ENCODE measurements at places on chromosomes 6 and 20.

DNA sequence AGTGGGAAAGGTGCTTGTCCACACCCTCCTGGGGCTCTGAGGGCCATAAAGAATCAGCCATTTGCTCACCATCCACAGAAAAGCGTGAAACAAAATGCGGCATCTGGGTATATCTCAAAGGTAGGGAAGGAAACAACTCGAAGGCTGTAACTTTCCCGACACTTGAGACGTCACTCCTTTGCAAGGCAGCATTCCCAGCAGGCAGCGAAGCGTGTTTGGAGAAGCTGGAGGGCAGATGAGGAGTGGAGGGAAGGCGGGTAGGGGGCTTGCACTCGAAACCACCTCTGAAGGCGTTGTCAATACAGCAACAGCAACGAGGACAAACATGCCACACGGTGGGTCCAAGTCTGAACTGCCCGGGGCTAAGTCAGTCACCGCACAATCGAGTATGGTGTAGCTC is 98.4 kb downstream of the FOXC1 start:
- DNase-seq, result no peak

GRCh38 chr6:74073999-74074398 is 378.0 kb downstream of the CD109 start:
- no peak for DNase-seq

GRCh38 chr20:47950124-47950912 is 165.0 kb upstream of the SULF2 start:
- DNase-seq, result no peak

DNA sequence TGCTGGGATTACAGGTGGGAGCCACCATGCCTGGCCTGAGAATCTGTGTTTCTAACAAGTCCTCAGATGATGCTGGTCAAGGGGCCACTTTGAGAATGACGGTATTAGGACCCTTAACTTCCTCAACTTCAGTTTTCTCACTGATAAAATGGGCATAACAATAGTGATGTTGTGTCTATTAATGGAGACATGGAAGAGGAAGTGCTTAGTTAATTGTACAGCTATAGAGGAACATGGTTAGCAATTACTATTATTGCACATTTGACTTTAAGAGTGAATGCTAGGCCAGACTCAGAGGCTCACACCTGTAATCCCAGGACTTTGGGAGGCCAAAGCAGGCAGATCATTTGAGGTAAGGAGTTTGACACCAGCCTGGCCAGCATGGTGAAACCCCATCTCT is 12.7 kb downstream of the DPPA5 start:
- no peak for DNase-seq

DNA sequence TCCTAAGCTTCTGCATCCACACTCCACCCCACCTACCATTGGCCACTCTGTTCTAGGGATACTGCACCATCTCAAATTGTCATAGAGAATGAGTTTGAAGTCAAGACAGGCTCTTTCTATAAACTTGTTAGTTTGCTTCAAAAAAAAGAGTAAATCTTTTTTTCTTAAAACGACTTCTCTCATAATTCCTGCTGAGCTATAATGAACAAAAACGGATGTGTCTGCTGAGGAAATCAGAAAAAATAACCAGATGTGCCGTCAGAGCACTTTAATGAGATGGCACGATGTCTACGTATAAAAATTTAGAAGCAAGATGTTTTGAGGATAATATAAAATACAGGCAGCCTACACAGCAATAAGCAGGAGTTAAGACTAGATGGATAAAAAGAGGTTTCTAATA is 24.0 kb upstream of the DDO start:
- no peak for DNase-seq

GRCh38 chr20:44465001-44465560 is 10.6 kb upstream of the TTPAL start:
- no peak for DNase-seq

DNA sequence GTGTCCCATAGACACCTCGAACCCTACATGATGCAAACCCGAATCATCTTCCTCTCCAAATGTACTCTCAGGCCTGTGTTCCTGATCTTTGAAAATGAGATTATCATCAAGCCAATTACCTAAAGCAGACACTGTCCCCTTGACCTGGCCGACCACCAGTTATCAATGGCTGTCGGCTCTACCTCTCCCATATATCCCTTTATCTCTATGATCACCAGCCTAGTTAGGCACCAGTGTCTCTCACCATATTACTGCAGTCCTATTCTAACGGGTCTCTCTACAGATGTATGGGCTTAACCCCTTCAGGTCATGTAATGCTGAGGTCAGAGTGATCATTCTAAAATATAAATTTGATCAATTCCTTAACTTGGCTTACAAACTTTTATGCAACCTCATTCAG is 234.9 kb upstream of the MARCKS start:
- DNase-seq, result no peak

DNA sequence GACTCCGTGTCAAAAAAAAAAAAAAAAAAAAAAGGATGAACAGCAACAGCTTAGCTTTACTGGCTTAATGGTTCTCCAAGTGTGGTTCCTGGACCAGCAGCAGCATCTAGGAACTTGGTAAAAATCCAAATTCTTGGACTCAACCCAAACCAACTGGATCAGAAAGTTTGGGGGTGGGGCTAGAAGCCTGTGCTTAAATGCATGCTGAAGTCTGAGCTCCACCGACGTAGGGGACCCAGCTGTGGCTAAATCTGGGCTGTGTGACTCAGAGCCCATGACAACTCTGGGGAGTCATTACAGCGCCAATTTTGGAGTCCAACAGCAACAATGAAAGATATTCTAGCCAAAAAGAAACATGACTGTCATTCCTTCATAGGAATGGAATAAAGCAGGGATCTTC is 13.6 kb upstream of the CHD6 start:
- DNase-seq, result no peak

GRCh38 chr6:102051001-102051400 is 657.5 kb downstream of the GRIK2 start:
- DNase-seq, result no peak

- DNase-seq, result no peak
Observed at GRCh38 chr6:158503846-158504245, 56.0 kb upstream of the TMEM181 start.

DNA sequence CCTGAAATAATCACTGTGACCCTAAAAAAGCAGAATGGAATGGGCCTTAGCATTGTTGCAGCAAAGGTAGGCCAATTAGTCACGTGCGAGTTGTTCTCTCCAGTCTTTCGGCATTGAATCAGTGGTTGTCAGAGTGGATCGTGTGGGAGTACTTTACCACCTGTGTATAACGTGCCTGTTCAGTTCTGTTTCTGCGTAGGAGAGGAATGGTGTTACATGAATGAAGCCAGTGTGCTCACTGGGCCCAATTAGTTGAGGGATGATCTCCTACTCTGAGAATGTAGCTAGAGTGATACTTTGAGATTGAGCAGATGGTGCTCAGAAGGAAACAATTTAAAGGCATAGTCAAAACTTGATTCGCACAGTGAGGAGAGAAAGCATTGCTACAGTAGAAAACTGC is 72.4 kb upstream of the KIF25 start:
- no peak for DNase-seq

- no peak for DNase-seq
Observed at GRCh38 chr20:38207621-38208020, 42.6 kb upstream of the TGM2 start.

- no peak for DNase-seq
Observed at GRCh38 chr6:43771210-43771857, 1.3 kb downstream of the VEGFA start.

DNA sequence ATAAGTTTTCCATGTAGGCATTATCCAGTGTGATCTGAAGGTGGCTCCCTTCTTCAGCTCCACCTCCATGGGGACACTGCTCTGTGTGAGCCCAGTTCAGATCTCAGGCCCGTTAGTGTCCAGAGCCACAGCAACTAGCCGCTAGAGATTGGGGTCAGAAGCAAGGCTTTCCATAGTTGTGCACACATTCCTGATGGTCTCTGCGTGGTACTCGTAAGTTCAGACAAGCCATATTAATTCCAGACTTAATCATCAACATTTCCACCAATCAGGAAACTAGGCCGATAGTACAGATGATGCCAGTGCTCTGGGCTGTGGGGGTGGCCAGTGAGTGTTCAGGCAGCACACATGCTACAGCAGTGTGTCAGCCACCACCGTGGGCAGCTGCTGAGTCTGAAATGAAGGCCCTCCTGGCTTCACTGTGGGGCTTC is 17.5 kb upstream of the SYNCRIP start:
- no peak for DNase-seq

DNA sequence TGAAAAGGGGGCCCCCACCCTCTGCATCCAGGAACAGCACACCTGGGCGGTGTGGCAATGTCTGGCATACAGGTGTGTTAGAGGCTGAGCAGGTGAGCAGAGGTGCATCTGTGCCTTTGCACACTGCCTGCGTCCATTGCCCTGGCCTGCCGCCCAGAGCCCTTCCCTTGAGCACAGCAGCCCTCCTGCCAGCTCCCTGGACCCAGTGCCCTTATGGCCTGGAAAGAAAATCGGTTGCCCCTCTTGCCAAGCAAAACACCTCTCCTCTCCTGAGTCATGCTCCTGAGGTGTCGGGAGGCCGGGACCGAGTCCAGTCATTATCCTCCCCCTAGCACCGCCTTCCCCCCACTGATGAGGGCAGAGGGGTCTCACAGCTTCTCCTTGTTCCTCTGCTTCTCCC is 259.9 kb downstream of the SMOC2 start:
- no peak for DNase-seq

GRCh38 chr6:151096255-151096612 is 143.5 kb upstream of the AKAP12 start:
- no peak for DNase-seq

DNA sequence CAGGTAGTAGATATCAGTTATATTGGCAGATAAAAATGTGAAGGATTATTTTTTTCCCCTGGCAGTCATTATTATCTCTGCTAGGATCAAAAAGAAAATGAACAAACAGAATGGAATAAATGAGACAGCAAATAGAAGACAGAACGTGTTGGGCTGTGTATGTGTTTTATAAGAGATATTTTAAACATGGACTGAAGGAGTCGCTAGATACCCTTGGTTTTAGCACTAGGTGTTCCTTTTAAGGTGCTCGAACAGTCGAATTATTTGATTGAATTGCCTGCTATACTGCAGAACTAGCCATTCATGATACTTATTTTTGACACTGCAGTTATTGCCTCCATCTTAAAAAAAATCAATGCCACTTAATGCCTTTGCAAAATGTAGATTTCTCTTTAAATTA is 3.7 kb downstream of the GRIK2 start:
- no peak for DNase-seq

DNA sequence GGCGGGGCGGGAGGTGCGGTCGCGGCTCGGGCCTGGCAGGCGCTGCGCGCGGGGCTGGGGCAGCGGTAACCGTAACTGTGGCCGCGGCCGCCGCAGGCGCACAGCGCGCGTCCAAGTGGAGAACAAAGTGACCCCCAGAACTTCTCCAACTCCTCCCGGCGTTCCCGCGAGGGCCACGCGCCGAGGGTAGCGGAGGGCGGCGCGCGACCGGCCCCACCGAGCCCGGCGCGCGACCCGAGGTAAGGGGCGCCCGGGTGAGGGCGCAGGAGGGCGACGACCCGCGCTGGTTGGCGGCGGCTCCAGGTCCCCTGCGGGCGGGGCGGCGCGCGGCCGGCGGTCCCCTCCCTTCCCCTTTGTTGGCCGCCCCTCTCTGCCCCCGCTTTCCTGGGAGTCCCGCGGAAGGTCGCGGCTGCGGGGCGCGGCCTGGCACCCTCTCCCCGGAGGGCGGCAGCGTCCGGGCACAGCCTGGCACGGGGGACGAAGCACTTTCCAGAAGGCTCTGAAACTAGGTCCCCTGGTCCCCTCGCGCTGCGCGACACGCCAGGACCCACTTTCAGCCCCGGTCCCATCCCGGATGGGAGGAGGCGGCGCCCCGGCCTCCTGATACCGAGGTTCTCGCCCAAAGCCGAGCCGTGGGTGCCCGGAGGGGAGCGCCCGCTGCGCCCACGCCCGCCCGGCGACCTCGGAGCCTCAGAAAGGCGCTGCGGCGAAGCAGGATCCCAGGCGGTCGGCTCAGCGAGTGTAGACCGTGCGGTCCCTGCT is at the start of gene TIAM2:
TIAM2 (plus strand) TSS at position 62 of the 762 bp plus-strand sequence. CDS start 133,909 bp downstream, outside the sequence.
- DNase-seq, result no peak

GRCh38 chr20:37463726-37464494 is 57.1 kb upstream of the NNAT start:
- DNase-seq, result no peak

- DNase-seq, result no peak
Observed at GRCh38 chr6:87674290-87674689, 27.7 kb downstream of the AKIRIN2 start.

DNA sequence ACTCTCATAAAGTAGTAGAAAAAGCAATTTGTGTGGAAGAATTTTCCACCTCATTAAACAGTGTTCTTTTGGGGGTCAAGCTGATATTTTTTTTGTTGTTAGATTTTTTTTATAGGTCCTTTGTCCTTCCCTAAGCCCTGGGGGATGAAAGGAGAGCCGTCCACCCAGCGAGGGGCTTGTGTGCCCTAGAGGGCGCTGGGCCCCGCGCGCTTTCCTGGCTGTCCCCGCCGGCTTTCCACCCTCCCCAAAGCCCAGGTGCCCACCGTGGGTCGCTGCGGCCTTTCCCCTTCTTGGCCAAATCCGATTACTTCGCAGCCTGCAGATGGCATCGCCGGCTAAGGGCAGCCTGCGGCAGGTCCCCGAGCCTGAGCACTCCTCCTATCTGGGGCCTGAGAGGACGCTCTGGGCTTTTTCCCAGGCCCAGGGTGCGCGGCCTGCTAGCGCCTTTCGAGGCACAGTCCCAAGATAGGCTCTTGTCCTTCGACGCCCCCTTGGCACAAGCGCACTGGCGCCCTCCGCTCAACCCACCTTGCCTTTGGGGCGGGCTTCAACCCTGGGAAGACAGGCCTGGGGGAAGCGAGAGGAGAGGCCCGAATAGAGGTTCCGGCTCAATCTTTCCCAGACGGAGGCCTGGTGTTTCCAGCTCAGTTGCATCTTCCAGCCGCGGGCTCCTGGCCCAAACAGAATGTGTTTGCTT is 33.6 kb downstream of the TFAP2A start:
- no peak for DNase-seq

DNA sequence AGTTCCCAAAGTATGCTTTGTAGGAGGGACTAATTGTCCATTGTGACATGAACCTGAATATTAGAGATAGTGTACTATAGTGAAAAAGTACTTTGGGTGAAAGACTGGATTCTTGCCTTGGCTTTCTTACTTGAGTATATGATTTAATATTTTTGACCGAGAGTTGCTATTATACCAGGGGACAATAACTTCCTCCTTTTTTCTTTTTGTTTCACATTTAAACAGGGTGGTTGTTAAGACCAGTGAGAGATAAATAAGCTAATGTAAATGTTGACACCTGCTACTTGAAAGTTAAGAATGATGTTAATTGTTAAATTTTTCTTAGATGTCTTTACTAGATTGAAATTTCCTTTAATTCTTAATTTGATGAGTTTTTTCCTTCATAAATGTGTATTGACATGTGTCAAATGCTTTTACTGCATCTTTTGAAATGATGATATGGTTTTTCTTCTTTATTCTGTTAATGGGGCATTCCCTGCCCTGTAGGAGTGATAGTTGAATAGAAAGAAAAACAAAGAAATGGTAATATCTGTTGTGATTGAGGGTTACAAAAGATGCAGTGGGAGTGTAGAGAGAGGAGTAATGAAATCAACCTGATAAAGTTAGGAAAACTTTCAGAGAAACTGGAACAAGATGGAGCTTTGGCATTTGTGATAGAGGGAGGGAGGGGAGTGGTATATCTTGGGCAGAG is 48.4 kb downstream of the ZFAND3 start:
- no peak for DNase-seq

Data from brain pericyte (primary cell).